Daoy (cell line): ENCODE measurements at places on chromosomes 12 and 14. TPM values are rescaled to one million over a fixed set of nuclear protein-coding genes. Genes with fewer than 3 reads are reported as not detected.

DNA sequence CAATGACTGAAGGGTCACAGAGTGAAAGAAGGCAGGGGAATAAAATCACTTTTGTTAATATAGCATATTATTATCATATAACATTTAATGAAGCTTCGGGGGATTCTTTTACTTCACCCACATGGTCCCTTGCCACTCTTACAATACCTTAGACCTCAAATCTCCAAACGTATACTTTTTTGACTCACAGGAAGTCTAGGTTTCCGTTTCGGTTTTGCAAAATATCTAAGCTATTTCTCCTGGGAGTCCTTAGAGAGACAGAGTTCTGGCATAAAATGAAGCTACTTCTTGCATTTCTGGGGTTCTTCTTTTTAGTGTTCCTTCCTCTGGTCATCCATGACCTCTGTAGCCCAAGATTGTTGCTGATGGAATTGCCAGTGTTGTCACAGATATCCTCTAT is 590.5 kb upstream of the ATP2B1 start:
- DNase-seq, result no peak

DNA sequence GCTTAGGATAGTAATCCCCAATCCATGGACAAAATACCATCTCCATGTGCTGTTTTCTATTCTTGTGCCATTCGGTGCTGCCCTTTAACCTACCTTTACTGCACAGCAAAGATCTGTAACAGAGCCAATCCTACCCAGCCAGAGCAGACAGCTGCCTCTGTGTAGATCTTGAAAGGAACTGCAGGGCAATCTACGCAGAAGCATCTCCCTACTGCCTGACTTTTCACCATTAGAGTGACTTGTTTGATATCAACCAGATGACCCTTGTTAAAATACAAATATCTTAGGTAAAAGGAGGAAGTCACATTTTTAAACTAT is 33.9 kb upstream of the PPM1A start:
- no peak for DNase-seq

The LGR5 gene
- not detected in 2 replicates for total RNA-seq

GRCh38 chr14:59964251-59965007 is 44.5 kb downstream of the LRRC9 start:
- DNase-seq, result no peak

The ANKS1B gene
- 26.4 and 36.8 TPM in 2 replicates for total RNA-seq

The GUCY2C gene
- not detected in 2 replicates for total RNA-seq

The PZP gene
- not detected in 2 replicates for total RNA-seq

DNA sequence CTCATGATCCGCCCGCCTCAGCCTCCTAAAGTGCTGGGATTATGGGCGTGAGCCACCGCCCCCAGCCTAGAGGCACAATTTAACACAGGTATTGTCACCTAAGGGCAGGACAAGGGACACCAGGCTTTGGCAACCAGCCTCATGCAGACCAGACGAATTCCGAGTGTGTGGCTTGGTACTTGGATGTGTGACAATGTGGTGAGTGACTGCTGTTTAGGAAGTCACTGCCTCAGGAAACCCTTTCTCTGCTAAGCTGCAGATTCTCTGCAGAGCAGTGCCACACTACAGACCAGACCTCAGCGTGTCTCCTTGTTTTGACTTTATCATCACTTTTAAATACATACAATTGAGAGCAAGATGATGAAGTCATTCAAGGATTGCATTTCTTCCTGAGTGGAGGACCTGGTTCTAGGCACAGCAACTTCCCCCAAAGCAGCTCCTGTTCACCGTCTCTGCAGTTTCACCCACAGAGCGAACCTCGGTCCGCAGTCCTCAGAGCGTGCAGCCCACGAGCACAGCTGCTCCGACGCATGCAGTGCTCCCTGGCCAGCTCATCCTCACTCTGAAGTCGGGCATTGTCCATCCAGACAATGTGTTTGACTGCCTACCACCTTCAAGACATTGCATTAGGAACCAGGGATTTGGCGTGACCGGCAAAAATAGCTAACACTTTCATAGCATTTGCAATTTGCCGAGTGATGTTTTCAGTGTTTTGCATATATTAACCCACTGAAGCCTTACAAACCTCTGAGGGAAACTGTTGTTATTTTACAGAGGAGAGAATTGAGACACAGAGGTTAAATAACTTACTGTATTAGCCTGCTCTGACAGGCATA is 235.2 kb downstream of the CHST11 start:
- DNase-seq, result no peak

GRCh38 chr12:109446869-109447268 is 30.2 kb downstream of the KCTD10 start:
- DNase-seq, result no peak
